ENCODE measurements at places on chromosomes 13 and 19. TPM values are rescaled to one million over a fixed set of nuclear protein-coding genes. Genes with fewer than 3 reads are reported as not detected.

DNA sequence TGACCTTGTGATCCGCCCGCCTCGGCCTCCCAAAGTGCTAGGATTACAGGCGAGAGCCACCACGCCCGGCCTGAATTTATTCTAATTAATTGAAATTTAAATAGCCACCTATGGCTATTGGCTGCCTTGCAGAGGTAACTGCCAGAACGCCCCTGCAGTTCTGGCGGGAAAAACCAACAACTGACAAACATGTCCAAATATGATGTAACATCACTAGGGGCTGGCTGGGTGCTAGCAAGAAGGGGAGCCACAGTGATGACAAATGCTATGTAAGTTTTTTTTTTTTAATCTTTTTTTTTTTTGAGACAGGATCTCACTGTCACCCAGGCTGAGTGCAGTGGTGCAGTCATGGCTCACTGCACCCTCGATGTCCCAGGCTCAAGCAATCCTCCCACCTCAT is 12.9 kb downstream of the ZSWIM9 start:
- DNase-seq: no peak

- DNase-seq: no peak
These were observed 112.5 kb downstream of the ESD start for GRCh38 chr13:46684287-46685001.

DNA sequence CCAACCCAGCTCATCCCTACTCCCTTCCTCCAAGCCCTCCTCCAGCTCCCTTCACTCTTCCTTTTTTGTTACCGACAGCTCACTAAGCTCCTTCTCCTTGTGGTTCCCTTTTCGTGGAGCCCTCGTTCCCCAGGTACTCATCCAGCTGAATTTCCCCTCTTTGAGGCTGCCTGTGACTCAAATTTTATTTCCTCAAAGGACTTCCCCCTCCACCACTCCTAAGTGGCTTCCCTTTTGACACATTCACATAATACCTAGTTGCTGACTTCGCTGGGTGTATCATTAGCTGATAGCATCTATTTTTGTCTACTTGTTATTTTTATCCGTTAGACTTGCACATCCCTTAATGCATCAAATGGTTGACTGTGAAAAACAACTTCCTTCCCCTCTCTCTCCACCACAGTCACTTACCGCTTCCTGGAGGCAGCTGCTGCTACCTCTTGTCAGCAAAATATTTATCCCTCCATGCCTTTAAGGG is 14.5 kb downstream of the FFAR2 start:
- DNase-seq: no peak

DNA sequence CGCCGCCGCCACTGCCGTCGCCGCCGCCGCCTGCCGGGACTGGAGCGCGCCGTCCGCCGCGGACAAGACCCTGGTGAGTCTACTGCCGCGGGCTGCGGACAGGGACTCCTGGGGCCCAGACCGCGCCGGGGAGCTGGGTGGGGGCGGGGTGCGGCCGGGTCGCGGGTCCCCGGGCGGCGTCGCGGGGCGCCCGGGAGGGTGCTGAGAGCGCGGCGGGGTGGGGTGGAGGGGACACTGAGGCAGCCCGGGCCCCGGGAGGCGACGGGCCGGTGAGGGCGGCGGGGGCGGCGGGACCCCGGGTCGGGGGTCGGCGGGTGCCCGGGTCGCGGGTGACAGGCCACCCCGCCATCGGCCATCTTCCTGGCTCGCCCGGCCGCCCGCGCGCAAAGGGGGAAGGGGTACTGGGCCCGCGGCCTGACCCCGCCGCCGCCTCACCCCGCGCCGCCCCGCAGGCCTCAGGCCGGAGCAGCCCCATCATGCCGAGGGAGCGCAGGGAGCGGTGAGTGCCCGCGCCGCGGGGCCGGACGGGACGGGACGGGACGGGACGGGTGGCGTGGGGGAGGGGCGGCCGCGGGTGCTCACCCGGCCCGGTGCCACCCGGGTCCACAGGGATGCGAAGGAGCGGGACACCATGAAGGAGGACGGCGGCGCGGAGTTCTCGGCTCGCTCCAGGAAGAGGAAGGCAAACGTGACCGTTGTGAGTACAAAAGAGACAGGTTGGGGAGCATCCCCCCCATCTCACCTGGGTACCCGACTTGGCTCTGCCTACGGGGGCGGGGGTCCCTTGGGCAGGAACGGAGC is 489 bp downstream of the CCNE1 start:
- DNase-seq: no peak

- no peak for DNase-seq
These were observed 127.5 kb upstream of the OBI1 start for GRCh38 chr13:78786459-78786858.

SYCN gene
- total RNA-seq: not detected

Data from kidney epithelial cell (primary cell).